ENCODE measurements at places on chromosomes 2 and 18.
A peak's percentile ranks its signal among the peaks of the same experiment; 100 is the strongest.

- DNase-seq: peak; percentile 38
Observed at GRCh38 chr18:58856881-58857280, 7.8 kb upstream of the ZNF532 start.

DNA sequence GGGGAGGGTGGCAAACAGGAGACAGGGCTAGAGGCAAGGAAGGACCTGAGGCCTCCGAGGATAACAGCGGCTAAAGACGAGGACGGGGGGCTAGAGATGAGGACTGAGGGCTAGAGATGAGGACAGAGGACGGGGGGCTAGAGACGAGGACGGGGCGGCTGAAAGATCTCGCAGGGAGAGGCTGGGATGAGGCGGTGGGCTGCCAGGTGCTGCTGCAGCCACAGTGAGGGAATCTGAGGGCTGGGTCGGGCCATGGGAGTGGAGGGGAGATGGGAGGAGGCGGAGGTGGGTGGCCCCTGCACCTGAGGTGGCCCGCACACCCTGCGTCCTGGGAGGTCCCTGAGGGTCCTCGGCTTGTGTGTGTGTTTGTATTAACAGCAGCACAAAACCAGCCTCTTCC lies 350.2 kb upstream of the SALL3 start:
- DNase-seq: no peak

DNA sequence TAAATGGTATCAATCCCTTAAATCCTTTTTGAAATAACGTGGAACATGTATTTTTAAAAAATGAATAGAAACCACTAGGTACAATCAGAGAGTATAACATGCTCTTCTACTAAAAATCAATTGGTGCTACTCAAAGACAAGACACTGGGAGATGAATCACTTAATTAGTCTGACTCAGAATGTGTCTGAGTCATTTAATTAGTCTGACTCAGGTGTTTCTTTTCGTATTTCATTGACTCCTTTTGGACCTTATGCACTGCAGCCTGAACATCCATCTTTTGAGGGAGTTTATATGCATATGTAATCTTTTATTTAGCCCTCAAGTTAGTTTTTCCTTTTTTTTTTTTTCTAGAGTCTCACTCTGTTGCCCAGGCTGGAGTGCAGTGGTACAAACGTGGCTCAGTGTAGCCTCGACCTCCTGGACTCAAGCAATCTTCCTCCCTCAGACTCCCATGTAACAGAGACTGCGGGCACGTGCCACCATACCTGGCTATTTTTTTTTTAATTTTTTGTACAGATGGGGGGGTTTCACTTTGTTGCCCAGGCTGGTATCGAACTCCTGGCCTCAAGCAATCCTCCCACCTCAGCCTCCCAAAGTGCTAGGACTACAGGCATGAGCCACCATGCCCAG lies 26.5 kb downstream of the PPP4R3B start:
- DNase-seq: peak; percentile 69

GRCh38 chr18:79983793-79984192 lies 4.6 kb downstream of the TXNL4A start:
- DNase-seq: no peak

DNA sequence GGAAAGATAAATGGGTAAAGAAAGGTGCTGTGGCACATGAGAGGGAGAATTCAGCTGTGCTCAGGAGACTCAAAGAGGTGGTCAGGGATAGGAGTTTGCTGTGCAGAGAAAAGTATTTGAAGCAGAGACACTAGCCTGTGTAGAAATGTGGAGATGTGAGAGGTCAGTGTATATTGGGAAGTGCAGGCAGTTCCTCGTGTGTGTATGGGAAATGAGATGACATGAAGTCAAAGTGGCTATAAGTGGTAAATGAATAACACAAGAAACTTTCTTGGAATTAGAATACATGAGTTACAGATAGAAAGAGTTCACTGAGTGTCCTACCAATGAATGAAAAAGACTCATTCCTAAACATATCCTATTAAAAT lies 11.6 kb downstream of the MAP3K20 start:
- DNase-seq: peak; percentile 7

All from AG08395 (cell line).